ENCODE measurements at places on chromosomes 11 and 22.
A peak's percentile ranks its signal among the peaks of the same experiment; 100 is the strongest.

DNA sequence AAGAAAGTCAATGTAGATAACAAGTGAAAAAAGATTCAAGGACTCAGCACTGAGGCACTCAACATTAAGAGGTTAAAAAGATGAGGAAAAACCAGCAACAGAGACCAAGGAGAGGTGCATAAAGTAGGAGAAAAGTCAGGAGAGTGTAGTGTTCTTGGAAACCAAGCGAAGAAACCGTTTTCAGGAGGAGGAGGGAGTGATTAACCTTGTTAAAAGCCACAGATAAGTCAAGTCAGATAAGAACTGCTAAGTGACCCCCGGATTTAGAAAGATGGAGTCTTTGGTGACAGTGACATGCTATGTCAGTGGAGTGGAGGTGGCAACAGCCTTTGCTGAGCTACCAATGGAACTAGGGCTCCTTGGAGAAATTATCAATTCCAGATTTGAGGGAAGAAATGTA is 13.9 kb upstream of the NARS2 start:
- no peak for DNase-seq

GRCh38 chr11:67344264-67344663 is 9.1 kb downstream of the POLD4 start:
- no peak for DNase-seq

GRCh38 chr22:19357270-19358105 is 66.0 kb upstream of the CLTCL1 start:
- no peak for DNase-seq

DNA sequence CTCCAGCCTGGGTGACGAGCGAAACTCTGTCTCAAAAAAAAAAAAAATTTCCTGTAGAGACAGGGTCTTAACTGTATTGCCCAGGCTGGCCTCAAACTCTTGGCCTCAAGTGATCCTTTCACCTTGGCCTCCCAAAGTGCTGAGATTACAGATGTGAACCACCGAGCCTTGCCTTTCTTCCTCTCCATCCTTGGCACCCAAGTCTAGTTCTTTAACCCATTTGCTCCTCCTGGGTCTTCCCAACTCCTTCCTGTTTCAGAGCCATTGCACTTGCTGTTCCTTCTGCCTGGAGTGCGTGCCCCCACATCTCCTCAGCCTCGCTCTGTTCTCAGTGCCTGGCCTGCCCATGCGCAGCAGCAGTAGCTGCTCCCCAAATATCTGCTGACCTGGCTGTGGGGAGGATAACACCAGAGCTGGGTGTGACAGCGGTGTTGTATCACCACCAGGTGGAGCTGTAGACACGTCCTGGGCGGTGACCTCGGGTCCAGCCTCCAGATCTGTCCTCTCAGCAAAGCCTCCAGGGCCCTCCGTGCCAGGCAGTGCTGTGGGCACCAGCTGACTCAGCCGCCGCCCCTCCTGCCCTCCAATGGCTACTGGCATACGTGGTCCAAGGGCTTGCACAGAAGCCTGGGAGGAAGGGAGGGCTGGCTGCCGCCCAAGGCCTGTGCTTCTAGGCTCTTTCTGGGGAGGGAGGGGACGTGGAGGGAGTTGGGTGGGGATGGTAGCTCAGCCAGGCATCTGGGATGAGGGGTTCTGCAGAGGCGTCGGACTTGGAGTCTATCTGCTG is 22.0 kb downstream of the TEF start:
- peak; percentile 35 for DNase-seq

DNA sequence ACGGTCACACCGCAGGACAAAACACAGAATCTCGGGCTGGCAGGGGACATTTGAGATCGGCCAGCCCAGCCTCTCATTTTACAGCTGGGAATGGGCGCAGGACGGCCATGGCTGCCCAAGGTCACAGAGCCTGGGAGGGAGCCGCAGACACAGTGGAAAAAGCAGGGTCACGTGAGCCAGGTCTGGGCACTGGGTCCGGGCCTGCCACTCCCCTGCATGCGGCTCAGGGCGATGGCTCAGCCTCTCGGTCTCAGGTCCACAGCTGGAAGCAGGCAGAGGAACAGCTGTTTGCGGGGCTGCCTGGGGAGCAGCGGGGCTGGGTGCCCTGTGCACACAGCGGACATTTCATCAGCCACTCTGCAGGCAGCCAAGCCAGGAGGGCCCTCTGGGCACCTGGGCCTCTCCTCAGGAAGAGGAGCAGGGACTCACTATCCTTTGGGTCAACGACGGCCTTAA is 10.4 kb upstream of the PPARA start:
- no peak for DNase-seq

DNA sequence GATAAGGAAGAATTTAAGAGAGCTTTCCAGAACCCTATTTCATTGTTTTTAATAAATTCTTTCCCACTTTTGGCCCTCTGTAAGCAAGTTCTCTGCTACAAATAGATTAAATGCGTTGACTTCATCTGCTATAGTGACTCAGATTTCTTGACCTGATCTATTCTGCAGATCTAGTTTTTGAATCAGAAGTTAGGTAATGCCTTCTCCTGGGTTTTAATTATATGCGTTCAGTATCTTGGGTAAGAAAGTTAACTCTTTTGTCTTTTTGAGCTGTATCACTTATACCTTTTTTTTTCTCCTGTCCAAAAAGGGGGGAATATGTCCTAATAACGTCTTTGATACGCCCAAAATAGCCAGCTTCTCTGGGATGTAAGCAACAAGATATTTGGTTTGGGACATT is 2.4 kb upstream of the HEPHL1 start:
- no peak for DNase-seq

DNA sequence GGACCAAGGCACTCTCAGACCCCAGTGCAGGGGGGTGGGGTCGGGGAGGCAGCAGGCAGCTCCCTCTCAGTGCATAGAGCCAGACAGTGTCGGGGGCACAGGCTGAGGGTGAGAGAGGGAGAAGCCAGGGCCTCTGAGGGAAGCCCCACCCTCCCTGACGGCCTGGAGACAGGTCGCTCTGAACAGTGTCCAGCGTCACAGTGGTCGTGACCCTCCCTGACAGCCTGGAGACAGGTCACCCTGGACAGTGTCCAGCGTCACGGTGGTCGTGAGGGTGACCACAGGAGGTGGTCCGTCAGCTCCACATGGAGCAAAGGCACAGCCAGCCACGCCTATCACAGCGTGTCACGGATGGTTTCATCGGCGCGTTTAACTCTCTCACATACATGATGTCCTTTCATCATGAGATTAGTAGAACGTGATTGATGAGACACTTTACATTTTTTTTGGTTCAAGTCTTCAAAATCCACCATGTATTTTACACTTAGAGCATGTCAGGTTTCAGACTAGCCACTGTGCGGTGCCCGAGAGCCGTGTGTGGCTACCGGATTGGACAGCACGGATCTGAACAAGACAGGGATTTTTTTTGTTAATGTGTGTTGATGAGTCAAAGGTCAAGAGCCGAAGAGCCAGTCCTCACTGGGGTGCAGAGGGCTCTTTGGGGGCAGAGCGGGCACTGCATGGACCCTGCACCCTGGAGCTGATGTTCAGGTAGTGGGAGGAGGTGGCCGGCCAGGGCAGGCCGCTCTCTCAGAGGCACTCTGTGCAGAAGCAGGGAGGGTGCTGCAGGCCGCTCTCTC is 23.9 kb upstream of the PANX2 start:
- no peak for DNase-seq
